ENCODE measurements at places on chromosomes 13 and 19.

DNA sequence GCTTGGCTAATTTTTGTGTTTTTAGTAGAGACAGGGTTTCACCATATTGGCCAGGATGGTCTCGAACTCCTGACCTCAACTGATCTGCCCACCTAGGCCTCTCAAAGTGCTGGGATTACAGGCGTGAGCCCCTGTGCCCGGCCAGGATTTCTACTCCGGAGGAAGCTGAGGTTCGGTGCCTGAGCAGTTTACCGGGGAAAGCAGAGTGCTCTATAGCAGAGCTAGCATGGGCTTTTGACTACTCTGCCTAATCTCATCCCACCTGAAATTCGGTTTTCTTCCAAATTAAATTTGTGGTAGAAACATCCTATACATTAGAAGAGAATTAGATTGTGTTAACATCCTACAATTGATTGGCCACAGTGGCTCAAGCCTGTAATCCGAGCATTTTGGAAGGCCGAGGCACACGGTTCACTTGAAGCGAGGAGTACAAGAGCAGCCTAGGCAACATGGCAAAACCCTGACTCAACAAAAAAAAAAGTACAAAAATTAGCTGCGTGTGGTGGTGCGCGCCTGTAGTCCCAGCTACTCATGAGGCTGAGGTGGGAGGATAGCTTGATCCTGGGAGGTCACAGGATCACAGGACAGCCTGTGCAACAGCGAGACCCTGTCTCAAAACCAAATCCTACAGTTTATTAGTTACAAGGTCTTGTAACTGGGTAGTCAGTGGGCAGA lies 1.6 kb downstream of the RPL13A start:
- DNase-seq: no peak

DNA sequence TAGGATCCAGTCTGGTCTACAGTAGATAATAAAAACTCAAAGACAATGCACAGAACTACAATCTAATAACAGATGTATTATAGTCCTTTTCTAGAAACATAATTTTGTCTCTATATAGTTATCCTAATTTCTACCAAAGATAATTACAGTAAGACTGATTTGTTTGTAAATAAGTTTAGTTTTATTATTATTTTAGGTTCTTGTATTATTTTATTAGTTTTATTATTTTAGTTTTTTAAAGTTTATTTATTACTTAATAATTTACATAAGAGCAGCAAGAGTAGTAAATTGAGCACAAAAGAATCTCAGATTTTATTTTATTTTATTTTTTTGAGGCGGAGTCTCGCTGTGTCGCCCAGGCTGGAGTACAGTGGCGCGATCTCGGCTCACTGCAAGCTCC lies 22.3 kb upstream of the ZNF227 start:
- DNase-seq: no peak

DNA sequence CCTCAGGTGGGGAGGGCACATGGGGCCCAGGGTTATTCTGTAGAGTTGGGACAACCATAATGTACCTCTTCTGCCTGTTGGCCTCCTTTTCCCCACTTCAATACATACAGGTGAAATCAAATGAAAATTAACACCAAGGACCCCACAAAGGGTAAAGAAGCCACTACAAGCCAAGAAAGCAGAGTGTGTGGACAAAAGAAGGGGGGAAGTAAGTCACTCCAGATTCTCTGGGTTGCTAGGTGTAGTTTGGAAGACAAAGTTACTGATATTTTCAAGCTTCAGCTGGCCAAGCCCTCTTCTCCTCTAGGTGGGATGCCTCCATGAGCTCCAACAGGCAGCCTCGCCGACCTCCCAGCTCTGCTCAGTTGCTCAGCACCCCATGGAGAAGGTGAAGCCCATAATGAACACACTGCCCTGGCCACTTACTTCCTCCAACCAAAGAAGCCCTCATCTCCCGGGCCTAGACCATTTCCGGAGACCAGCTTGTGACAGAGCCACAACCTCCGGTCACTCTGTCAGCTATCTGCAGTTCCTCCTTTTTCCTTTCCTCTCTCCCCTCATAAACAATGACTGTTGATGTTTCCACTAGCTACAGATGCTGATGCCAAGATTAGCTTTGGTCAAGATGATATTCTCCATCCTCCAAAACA lies 66.8 kb upstream of the MED4 start:
- DNase-seq: no peak

GRCh38 chr19:33388231-33388724 lies 14.8 kb downstream of the CEBPG start:
- DNase-seq: no peak

GRCh38 chr19:32041681-32042292 lies 303.6 kb upstream of the ZNF507 start:
- no peak for DNase-seq

DNA sequence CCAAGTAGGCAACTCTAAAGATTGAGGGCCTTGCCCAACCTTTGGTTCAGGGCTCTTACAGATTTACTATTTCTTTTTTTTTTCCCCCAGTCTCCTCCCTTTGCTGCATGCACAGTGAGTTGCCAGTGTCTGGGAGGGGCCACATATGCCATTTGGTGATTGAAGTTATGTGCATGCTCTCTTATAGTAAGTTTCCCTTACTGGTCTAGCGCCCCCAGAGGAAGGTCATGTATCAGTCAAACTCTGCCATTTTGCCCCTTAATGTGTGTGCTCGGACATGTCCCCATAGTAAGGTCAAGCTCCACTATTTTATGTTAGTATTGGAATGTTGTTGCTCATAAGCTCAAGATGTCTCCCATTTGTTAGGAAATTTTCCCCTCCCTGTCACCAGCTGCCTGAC lies 1138.0 kb upstream of the SLC10A2 start:
- DNase-seq: no peak

DNA sequence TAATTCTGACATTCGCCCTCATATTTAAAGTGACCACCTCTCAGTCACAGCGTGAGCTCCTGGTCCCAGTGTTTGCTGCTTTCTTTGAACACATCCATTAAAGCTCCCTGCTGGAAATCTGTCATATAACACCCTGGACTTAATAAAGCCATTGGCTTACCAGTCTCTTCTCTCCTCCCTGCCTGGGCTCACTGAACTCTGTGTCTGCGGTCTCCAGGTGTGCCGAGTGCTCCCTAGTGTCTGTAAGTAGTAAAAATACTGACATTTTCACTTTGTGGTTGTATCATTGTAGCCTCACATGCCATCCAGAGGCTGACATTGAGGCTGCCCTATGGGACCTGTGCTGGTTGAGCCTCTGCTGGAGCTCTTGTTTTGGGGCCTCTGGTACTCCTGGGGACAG lies 2.6 kb upstream of the PSG11 start:
- DNase-seq: no peak

DNA sequence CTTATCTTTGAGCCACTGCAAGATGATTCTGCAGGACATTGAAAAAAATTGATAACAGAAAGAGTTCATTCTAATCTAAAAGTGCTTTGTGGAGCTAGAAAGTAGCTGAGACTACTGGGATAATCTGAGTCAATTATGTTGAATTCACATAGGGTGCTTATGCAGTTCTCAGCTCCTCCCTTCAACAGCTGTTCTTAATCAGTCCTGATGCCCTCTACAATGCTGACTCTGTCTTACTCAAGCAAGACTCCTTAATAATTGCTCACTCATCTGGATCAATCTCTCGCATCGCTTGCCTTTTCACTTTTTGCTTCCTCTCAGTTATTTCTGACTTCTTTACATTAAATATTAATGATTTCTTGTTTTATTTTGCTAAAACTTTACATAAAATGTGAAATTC lies 182.1 kb downstream of the PCDH17 start:
- DNase-seq: no peak

- DNase-seq: no peak
Measured at GRCh38 chr13:100059827-100060226, 29.1 kb upstream of the PCCA start.

DNA sequence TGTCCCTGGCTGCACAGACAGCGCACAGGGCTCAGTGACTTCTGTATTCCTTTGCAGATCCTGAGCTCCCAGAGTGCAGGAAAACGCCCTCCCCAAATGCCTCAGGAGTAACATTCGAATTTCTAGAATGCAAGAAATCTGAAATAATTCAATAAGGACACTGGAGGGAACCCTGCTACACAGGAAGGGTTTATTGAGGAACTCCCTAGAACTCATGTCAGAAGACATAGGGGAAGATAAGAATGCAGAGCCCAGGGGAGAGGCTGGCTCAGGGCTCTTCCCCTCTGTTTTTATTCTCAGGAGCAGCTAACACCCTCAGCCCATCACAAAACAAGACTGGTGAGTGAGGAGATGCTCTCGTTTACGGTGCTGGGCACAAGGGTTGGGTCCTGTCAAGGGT lies 6.8 kb downstream of the LILRA1 start:
- no peak for DNase-seq

DNA sequence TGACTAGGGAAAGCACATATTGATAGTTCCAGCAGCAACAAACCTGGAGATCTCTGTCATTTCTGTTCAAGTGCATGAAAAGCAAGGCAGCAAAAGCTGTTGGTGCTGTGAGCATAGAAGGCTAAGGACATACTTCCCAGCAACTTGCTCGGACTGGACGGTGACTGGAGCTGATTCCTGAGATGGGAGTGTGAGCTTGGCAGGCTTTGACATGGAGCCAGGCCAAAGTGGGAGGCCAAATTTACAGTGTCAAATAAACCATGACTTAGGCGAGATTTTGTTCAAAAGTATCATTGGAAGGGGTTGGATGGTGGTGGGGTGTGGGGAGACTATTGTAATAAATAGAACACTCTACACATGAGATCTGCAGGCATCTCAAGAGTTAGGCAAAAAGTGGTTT lies 5.9 kb upstream of the ARGLU1 start:
- DNase-seq: no peak

DNA sequence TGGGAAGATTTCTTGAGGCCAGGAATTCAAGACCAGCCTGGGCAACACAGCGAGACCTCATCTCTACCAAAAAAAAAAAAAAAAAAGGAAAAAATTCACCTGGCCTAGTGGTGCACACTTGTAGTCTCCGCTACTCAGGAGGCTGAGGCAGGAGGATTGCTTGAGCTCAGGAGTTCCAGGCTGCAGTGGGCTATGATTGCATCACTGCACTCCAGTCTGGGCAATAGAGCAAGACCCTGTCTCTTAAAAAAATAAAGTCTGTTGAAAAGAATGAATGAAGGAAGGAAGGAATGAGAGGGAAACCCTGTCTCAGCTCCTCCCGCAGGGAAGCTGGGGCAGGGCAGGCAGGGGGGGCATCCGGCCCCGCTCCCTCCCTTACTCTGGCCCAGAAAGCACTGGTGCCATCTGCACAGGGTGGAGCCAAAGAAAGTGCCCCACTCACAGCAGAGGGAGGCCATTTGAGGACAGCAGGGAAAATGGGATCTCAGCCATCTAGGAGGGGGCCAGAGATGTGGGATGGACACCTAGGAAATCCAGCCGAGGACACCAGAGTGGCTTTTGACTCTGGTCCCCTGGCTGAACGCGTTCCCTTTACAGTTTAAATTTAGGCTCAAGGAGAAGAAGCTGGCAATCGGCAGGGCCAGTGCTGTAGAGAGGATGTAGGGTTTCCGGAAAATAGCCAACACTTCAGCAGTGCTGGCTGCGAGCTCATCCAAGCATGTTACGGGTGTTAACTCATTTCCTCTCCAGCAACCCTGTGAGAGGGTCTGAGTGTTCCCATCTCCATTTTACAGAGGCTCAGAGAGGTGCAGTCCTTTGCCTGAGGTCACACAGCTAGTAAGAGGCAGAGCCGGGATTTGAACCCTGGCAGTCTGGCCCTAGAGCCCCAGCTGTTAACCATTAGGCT lies 3.6 kb upstream of the HPN start:
- no peak for DNase-seq

GRCh38 chr19:51146751-51147150 lies 4.7 kb downstream of the SIGLEC7 start:
- DNase-seq: no peak

- no peak for DNase-seq
Measured at GRCh38 chr13:97122381-97122996, 99.6 kb upstream of the MBNL2 start.

- DNase-seq: no peak
Measured at GRCh38 chr19:44548736-44549135, 19.3 kb upstream of the CEACAM20 start.

GRCh38 chr13:110187641-110188161 lies 119.3 kb downstream of the COL4A1 start:
- DNase-seq: no peak

GRCh38 chr13:24066405-24067295 lies 93.9 kb upstream of the SPATA13 start:
- DNase-seq: no peak

GRCh38 chr13:50227361-50227760 lies 212.1 kb downstream of the KCNRG start:
- no peak for DNase-seq

DNA sequence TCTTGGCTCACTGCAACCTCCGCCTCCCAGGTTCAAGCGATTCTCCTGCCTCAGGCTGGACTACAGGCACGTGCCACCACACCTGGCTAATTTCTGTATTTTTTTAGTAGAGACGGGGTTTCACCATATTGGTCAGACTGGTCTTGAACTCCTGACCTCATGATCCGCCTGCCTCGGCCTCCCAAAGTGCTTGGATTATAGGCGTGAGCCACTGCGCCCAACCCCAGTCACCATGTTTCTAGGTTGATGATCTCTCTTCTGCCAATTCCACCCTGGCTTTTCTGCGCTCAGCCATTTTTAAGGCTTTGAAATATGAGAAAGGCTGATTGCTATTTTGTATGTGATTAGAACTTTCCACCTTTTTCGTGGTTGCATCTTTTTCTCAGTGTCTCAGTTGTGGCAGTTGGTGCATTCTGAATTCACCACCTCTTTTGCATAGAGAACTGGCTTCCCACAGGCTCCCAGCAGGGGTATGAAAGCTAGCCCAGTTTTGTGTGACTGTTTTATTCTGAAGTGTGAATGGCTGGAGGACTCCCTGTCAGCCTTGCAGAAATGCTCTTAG lies 15.5 kb downstream of the CEACAM1 start:
- DNase-seq: no peak

DNA sequence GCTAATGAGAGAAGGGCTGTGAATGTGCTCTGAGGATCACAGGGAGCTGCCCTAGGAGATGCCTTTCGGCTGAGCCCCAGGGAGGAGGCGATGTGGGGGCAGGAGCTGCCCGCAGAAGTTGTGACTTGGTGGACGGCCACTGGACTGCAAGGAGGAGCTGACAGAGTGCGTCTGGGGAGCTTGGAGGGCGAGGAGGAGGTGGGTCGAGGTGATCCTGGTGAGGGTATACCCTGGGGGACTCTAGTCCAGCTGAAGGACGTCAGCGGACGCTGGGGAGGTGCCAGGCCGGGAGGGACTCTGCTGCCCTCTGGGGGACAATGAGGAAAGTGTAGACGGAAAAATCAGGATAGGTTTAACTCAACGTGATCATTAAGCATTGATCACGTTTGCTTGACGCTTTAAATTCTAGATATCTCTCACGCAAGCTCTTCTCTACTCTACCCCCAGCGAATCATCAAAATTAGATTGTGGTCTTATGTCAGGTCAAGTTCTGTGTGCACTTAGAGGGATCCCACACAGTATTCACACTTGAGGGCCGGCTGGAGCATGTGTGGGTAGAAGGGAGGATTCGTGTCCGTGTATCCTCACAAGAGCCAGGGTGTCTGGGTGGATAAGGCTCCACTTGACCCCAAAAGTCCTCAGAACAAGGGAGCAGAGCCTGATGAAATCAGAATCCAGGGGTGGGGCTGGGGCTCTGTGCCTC lies 3.3 kb upstream of the CEACAM7 start:
- DNase-seq: no peak

DNA sequence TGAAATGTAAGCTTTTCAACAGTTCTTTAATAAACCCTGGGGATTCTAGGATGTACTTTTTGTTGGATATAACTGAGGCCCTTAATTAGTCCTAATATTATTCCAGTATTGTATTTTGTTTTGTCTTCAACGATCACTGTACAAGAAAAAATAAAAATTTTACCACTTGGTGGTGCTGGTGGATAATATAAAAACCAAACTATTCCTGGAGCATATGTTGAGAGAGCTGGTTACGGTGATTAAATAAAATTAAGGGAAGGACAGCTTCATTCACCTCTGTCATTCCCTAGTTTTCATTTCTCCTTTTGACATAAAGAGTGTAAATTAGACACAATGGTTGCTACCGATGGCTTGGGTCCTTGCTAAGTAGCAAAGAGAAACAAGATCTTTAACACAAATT lies 598.6 kb upstream of the PCDH20 start:
- DNase-seq: no peak

All from activated CD4-positive, alpha-beta T cell treated with anti-CD3 and anti-CD28 coated beads for 1 hour (primary cell).